ENCODE measurements at places on chromosomes 5 and 9.

GRCh38 chr5:140561753-140562523 lies 2.5 kb downstream of the APBB3 start:
- no peaks in the 10 kb centered on the region for H3K27me3 ChIP-seq
- H3K36me3 ChIP-seq = peaks cover 7% of the 10 kb centered on the region
- peaks cover 47% of the 10 kb centered on the region for H3K4me1 ChIP-seq
- no peak overlapping the region for H3K27ac ChIP-seq
- no peak for DNase-seq
- no peak overlapping the region for H3K4me3 ChIP-seq

- no peaks in the 10 kb centered on the region for H3K36me3 ChIP-seq
- no peaks in the 10 kb centered on the region for H3K27me3 ChIP-seq
- peak overlapping the region; percentile 96 for H3K4me3 ChIP-seq
- peak overlapping the region; percentile 69 for H3K27ac ChIP-seq
- H3K4me1 ChIP-seq = peaks cover 48% of the 10 kb centered on the region
These were observed 782 bp downstream of the BICD2 start for GRCh38 chr9:92763721-92764380.

DNA sequence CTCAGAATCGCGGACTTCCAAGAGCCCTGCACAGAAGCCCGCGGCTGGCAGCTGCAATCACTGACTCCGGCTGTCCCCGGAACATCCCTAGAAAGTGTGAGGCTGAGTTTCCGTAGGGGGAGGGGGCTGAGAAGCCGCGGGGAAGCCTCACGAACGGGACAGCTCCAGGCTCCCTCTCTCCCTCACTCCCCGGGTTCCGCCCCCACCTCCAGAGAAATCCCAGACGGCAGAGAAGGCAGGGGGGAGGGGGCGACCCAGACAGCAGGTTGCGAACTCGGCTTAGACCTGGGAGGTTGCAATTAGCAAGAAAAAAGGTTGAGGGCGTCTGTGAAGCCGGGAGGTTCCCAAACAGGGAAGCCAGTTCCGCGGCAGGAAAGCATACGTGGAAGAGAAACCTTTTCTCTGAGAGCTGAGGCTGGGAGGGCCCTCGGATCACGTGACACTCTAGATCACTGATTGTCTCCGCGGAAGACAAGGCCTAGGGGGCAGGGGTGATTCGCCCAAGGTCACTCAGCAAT lies 73.8 kb upstream of the CPLX2 start:
- no peaks in the 10 kb centered on the region for H3K36me3 ChIP-seq
- no peak overlapping the region for H3K4me3 ChIP-seq
- DNase-seq = no peak

GRCh38 chr5:33921002-33921401 lies 15.2 kb upstream of the RXFP3 start:
- no peak overlapping the region for H3K4me3 ChIP-seq
- DNase-seq = no peak
- no peaks in the 10 kb centered on the region for H3K4me1 ChIP-seq
- no peak overlapping the region for H3K27ac ChIP-seq
- H3K27me3 ChIP-seq = no peaks in the 10 kb centered on the region

- peak overlapping the region; percentile 99 for H3K27ac ChIP-seq
- H3K36me3 ChIP-seq = no peaks in the 10 kb centered on the region
- no peak overlapping the region for H3K4me3 ChIP-seq
- peak; percentile 59 for DNase-seq
These were observed 2.1 kb upstream of the GLIS3 start for GRCh38 chr9:4301971-4302427.

GRCh38 chr5:142500227-142500905 lies 175.5 kb upstream of the SPRY4 start:
- no peaks in the 10 kb centered on the region for H3K36me3 ChIP-seq
- H3K4me1 ChIP-seq = peaks cover 13% of the 10 kb centered on the region
- no peak overlapping the region for H3K4me3 ChIP-seq
- H3K27me3 ChIP-seq = no peaks in the 10 kb centered on the region
- DNase-seq = no peak

DNA sequence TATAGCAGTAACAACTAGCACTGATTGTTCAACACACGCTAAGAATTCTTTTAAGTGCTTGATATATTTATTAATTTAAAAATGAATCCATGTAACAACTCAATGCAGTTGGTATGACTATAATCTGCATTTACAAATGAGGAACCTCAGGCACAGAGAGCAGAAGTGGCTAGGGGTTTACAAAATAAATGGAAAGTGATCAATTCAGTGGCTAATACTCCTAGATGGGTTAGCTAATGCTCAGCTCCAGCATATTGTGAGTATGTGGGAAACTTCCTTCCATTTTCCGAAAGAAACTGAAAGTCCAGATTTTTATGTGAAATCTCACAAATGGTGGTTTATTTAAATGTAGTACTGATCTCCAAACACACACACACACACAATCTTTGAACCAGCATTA lies 128.0 kb downstream of the RFX3 start:
- H3K27me3 ChIP-seq = no peaks in the 10 kb centered on the region
- H3K4me1 ChIP-seq = no peaks in the 10 kb centered on the region
- no peaks in the 10 kb centered on the region for H3K36me3 ChIP-seq
- DNase-seq = no peak
- H3K27ac ChIP-seq = no peak overlapping the region

DNA sequence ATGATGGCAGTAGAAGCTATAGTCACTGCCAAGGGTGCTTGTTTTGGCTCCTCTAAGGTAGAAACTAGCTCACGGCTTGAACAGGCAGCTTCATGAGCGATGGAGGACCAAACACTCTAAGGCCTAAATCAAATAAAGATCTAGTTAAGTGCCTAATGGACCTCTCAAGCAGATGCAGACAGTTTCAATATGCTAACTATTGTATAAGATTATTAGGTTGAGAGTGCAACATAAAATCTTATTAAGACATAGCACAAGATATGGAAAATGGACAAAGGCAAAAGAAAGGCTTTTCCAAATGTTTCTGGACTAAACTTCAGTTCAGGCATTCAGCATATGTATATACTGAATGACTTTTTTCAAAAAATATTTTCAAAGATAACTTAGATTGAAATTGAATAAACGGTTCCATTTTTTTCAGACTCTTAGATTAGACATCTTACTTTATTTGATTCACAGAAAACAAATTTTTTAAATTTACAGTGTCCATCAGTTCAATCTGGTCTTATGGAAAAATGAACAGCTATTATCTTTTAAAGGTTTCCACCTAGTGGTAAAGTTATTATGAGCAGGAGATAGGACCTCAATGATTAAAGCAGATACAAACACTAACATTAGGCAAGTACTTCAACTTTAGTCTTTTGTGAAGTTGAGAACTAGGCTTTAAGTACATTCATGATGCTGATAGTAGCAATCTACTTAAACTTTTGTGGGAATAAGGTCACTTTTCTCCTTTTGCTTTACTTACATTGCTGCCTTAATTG lies 1167.7 kb downstream of the MAT2B start:
- no peaks in the 10 kb centered on the region for H3K36me3 ChIP-seq
- H3K4me3 ChIP-seq = no peak overlapping the region
- no peak for DNase-seq
- no peaks in the 10 kb centered on the region for H3K4me1 ChIP-seq
- no peaks in the 10 kb centered on the region for H3K27me3 ChIP-seq

- no peak overlapping the region for H3K4me3 ChIP-seq
- no peak overlapping the region for H3K27ac ChIP-seq
- DNase-seq = no peak
- H3K36me3 ChIP-seq = no peaks in the 10 kb centered on the region
- no peaks in the 10 kb centered on the region for H3K4me1 ChIP-seq
These were observed 117.7 kb downstream of the DOCK2 start for GRCh38 chr5:169754737-169755136.

- H3K36me3 ChIP-seq = peaks cover 22% of the 10 kb centered on the region
- H3K4me3 ChIP-seq = no peak overlapping the region
- DNase-seq = no peak
These were observed 7.3 kb downstream of the DNAJB5 start for GRCh38 chr9:34996905-34997279.

GRCh38 chr9:87950765-87951488 lies 23.4 kb downstream of the CDK20 start:
- no peak overlapping the region for H3K4me3 ChIP-seq
- H3K27me3 ChIP-seq = no peaks in the 10 kb centered on the region
- DNase-seq = no peak

All from thoracic aorta (tissue), 2 donors.